ENCODE measurements at places on chromosomes 1 and 21. TPM values are rescaled to one million over a fixed set of nuclear protein-coding genes. Genes with fewer than 3 reads are reported as not detected.

Gene B3GALT5
- 0.19 TPM for total RNA-seq

GRCh38 chr1:198805498-198806151 lies 166.8 kb downstream of the PTPRC start:
- DNase-seq: no peak

- no peak for DNase-seq
Observed at GRCh38 chr1:111908011-111908621, 81.4 kb downstream of the KCND3 start.

DNA sequence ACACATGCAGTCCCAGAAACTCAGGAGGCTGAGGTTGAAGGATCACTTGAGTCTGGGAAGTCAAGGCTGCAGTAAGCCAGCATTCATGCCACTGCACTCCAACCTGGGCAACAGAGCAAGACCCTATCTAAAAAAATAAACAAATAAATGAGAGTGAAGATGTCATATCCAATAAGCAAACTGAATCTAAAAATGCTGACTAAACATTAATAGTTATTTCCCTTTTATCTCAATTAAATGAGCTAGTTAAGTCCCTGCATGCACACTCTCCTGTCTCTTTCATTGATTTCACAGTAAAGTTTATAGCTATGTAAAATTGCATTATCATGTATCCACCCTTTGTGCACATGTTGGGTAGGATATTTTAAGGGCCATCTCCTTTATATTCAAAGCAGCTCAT lies 81.1 kb upstream of the L1TD1 start:
- no peak for DNase-seq

DNA sequence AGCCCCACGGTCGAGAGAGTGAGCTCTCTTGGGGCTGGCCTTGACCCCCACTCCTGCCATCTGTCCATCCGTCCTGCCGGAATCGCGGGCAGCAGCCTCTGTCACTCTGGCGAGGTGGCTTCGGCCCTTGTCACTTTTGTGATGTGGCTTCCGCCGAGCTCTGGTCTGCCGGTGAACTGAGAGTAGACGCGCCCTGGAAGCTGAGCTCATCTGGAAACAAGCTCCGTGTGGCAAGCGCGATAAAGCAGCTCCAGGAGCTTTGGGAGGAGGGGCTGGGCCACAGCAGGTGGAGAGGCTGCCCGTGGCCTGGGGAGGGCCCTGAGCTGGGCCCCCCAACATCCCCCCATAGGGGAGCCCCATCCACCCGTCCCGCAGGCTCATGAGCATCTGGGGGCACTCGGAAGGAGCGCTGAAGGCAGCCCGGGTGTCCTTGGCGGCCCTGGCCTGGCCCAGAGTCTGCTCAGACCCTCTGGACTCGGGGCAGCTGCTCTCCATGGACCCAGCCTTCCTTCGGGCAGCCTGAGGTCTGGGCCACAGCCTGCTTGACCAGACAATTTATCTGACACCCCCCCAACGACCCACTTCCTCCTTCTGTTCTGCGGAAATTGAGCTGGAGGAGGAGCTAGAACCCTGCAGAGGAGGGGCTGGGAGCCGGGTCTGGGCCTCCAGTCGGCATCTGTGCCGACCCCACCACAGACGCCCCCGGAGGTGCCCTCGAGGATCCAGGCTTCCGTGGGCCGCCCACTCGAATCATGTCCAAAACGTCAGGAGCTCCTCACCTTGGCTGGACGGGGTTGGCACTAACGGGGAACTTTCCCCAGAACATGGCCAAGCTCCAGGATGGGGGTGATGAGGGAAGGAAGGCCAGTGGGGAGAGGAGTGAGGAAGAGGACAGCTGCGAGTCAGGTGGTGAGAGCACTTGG lies 59.1 kb downstream of the SLC19A1 start:
- DNase-seq: no peak

GRCh38 chr1:22286491-22286890 lies 143.6 kb upstream of the WNT4 start:
- DNase-seq: no peak
